ENCODE measurements at places on chromosomes 13 and 19. TPM values are rescaled to one million over a fixed set of nuclear protein-coding genes. Genes with fewer than 3 reads are reported as not detected.

RNF113B gene
- not detected for total RNA-seq

DNA sequence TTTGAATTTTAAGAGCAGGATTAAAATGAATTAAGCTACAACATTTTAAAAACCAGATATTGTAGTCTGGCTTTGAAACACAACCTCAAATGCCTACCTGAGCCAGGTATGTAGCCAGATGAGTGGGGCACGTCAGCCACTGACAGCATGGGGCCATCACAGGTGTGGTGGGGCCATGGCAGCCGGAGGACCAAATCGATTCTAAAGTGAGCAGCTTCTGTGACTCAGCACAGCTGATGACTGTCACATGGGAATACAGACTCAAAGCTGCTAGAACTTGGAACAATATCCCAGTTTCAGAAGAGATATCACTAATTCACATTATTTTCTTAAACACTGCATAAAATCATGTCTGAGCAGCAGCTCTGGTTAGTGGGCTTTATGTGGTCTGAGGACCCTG is 52.8 kb downstream of the SERP2 start:
- no peak for DNase-seq

GRCh38 chr19:42653841-42654240 is 59.1 kb upstream of the CEACAM8 start:
- no peak for DNase-seq

DNA sequence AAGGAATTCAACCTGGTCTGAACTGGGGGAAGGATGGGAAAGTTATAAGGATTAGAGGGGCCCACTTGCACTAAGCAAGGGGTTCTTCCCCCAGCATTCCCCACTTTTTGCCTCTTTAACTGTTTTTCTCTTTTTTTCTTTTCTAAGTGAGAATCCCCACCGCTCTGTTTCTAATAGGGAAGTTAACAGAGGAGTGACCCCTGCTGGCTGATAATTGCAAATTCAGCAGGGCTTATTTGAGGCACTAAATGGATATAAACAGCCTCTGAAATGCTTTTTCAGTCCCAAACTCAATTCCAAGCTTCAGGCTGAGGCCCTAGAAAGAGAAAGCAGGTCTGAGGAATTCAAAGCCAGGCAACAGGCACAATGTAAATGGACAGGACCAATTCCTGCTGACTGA is 38.2 kb upstream of the CEACAM21 start:
- DNase-seq: no peak

- DNase-seq: no peak
Observed at GRCh38 chr13:79626924-79627323, 146.0 kb downstream of the NDFIP2 start.

- no peak for DNase-seq
Observed at GRCh38 chr13:92097337-92097903, 699.0 kb downstream of the GPC5 start.

DNA sequence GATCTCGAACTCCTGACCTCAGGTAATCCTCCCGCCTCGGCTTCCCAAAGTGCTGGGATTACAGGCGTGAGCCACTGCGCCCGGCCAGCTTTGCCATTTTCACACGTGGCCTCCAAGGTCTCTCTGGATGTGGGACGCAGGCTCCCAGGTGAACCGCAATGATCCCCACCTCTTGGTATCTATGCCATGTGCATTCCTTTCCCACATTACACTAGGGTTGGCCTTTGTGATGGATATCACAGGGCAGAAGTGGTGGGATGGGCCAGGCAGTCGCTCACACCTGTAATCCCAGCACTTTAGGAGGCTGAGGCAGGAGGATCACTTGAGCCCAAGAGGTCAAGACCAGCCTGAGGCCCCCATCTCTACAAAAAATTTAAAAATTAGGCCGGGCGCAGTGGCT is 22.4 kb downstream of the FGF21 start:
- no peak for DNase-seq

DNA sequence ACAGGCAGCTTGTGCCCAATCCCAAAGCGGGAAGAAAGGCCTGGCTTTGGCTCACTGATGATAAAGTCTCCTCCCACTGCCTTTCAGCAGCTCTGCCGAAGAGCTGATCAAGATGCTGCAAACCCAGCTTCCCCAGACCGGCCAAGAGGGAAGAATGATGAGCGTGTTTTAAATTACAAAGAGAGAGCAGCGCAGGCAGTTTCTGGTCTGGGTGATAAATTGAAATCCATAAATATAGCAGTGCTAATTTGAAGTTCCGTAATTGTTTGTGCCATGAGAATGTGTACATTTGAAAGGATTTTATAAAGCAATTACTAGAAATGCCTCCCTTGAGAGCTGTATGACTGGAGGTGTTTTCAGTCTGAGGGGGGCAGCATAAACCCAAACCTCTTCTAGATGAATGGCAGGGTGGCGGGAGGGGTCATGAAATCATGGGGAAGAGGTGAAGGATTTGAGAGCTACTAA is 171.8 kb downstream of the STK24 start:
- no peak for DNase-seq
